ENCODE measurements at places on chromosomes 3 and 15.
A peak's percentile ranks its signal among the peaks of the same experiment; 100 is the strongest.

- no peak for DNase-seq
Observed at GRCh38 chr15:68364660-68365035, 67.3 kb downstream of the ITGA11 start.

DNA sequence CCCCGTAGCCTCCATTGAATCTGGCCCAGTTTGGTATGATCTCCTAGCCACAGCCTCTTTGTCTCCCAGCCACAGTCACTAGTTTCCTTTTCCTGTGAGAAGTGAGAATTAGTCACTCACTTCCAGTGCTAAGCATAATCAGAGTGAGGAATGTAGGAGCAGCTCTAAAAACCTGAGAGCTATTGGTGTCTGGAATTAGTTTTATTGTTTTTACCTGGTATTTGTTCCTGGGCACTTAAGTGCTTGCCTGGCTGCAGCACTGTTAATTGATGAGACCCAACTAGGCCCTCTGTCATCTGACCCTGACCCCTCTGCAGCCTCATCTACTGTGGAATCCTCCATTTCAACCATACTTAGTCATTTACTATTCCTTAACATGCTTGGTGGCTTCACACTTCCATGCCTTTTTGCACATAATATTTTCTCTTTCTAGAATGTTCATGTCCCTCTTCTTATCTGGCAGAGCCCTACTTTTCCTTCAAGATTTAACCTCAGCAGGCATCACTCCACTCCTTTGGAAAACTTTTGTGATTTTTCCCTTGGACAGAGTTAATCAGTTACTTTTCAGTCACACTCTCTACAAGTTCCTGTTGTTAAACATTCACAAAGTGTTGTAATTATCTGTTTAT lies 48.8 kb downstream of the PDE8A start:
- peak; percentile 36 for DNase-seq

GRCh38 chr3:95341314-95341713 lies 1278.5 kb downstream of the NSUN3 start:
- DNase-seq, result no peak

DNA sequence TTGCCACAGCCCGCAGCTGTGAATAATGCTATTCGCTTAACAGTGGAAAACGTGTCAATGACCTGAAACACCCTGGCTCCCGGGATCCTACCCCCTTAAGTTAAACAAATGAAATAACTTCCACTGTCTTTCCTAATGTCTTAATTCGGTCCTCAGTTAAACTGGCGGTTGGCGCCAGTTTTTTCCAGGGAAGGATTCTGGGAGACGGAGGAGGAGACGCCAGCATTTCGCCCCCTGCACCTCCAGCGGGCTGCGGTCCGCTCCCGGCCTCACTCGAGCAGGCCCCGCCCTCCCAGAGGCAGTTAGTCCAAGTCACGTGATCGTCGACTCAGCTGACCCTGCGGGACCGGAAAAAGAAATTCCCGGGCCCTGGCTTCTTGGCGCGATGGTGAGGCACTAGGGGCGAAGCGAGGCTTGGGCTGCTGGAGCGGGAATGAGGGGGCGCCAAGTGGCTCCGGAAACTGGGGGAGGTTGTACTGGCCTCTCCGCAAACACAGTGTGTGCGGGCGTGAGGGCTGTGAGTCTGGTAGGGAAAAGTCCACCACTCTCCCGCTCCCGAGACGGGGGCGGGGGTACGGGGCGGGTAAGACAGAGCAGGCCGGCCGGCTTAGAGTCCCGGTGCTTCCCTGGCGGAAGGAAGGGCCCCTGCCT lies at the start of gene COMMD4:
COMMD4 (plus strand) TSS at position 359 of the 651 bp plus-strand sequence; CDS start at position 386, 27 bp downstream.
- DNase-seq, result peak; percentile 94

GRCh38 chr15:37099319-37100108 lies 835 bp downstream of the MEIS2 start:
- DNase-seq, result no peak

- DNase-seq, result no peak
Observed at GRCh38 chr3:133208184-133208583, 170.0 kb downstream of the TMEM108 start.

DNA sequence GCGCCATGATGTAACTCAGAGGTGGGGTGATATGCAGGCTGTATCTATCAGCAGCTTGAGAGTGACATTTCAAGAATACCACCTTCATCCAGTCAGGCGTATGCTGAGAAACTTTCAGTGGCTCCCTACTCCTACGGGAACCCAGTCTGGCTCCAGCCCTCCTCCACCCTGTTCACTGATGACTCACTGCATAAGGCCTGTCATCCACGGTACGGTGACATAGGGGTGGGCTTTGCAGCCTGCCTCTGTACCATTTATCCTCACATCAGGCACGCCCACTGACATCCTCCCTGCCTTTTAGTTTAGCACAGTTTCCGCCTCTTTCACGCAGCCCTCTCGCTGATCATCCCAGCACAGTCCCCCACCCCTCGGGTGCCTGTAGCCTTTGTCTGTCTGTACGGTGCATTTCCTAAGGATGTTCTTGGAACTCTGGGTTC lies 11.7 kb downstream of the PXYLP1 start:
- no peak for DNase-seq

DNA sequence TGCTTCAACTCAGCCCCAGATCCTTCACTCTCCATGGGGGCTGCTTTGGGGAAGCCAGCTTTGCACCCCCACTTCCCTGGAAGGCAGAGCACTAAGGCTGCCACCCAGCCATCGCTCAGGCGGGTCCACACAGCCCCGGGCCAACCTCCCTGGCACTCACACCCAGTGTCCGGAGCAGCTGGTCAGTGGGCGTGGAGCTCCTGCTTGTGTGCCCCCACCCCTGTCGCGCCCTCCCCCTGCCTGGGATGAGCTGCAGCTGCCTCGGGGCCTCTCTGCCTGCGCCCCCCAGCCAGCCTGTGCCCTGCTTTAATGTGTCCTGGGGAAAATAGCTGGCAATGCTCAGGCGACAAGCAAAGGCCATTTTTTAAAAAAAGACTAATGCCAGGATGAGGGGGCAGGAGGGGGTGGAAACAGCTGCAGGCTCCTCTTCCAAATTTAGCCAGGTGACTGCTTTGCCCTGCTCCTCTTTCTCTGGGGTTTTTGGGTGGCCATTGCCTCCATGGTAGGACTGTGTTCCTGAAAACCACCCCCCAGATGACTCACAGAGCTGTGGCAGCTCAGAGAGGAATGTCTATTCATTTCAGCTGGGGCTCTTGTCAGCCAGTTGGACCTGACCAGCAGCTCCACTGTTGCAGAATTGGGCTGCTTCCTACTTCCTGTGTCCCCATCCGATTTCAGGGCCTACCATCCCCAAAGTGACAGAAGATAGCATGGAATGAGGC lies 65.0 kb downstream of the CEMIP start:
- DNase-seq, result no peak

GRCh38 chr3:128128251-128128650 lies 4.6 kb upstream of the RUVBL1 start:
- DNase-seq, result no peak

GRCh38 chr3:55167586-55168317 lies 239.9 kb upstream of the LRTM1 start:
- peak; percentile 66 for DNase-seq

DNA sequence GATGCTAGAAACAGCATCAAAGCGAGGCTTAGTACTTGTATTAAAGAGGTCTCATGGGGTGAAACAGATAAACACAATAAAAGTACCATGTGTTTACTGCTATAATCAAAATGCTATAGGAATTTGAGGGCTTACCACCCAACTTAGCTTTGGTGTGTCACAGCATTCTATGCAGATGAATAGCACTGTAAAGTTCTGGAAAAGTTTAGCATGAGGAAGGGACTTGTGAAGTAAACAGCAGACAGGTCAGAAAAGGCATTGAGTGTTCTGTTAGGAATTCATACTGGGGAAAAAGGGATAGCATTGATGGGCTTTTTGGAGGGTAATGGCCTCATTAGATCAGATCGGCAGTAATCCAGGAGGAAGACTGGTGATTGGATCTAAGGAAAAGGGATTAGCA lies 505.3 kb downstream of the NLGN1 start:
- DNase-seq, result no peak

DNA sequence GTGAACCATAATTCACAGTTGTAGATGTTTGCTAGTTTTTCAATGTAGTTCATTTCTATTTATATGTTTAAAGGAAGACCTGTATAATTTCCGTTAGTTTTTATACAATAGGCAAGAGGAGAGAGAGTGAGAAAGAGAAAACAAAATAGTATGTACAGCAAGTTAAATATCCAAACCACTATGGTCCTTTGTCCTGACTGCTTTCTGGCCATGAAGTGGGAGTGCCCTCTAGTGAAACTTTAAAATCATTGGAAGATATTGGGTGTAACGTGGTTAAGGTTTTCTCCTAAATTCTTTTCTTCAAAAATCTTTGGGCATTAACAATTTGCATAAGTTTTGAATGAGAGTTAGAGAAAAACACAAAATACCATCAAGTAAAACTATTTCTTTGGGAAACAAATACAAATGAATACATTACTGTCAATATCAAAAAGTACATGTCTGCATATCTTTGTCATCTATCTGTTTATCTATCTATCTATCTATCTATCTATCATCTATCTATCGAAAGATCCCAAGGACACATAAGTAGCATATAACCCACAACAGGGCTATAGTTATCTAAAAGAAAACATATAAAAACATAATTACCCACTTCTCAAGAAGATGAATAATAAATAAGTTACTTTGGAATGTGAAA lies 534.6 kb upstream of the ATP11B start:
- DNase-seq, result peak; percentile 73

- DNase-seq, result no peak
Observed at GRCh38 chr3:63656786-63657185, 4.3 kb downstream of the SNTN start.

- no peak for DNase-seq
Observed at GRCh38 chr3:129967761-129968160, 6.8 kb upstream of the TRH start.

GRCh38 chr3:138686771-138687221 lies 78.2 kb downstream of the FAIM start:
- DNase-seq, result peak; percentile 90

DNA sequence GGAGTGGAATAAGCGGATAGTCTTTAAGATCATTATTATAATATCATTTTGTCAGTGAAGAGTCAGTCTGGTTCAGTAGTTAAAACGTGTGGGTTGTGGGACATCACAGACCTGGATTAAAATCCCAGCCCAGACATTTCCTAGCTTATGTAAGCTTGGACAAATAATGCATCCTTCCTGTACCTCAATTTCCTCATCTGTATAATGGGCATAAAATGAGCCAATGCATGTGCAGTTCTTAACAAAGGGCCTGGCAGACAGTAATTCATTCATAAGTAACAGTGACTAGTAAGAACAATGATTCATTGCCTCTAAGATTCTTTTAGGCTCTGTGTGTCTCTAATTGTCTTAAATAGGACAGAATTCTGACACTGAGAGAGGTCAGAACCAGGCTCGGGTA lies 76.1 kb downstream of the SCN10A start:
- no peak for DNase-seq

DNA sequence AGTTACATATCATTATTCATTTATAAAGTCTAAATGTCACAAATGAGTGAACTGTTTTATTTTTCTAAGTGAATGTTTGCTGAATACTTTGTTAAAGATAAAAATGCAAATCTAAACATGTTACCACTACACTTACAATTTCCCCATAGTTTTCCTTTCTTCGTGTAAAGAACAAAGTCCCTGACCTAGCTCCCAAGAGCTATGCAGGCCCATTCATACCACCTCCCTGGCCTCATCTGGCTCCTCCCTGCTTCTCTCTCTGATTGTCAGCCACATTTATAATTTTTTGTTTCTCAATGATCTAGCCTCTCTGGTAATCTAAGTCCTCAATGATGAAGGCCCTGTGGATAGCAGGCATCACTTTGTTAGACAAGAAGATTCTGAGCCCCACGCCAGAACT lies 31.0 kb upstream of the OR5K4 start:
- no peak for DNase-seq

DNA sequence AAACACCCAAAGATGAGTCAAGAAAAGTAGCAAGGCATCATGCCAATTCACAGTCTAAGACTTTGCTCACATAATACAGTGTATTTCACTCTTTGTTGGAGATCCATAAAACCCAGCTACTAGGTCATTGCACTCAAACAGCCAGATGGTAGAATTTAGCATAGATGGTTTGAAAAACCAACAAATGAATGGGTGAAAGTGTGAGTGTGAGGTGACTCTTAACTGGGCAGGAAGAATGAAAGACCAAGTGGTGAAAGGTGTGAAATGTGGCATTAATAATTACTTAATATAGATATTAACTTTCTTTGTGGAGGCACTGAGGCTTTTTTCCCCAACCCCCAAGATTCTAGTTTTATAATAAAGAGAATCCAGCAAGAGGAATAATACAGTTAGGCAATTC lies 159.5 kb downstream of the SQOR start:
- no peak for DNase-seq

GRCh38 chr15:85284497-85284896 lies 95.9 kb upstream of the AKAP13 start:
- no peak for DNase-seq

DNA sequence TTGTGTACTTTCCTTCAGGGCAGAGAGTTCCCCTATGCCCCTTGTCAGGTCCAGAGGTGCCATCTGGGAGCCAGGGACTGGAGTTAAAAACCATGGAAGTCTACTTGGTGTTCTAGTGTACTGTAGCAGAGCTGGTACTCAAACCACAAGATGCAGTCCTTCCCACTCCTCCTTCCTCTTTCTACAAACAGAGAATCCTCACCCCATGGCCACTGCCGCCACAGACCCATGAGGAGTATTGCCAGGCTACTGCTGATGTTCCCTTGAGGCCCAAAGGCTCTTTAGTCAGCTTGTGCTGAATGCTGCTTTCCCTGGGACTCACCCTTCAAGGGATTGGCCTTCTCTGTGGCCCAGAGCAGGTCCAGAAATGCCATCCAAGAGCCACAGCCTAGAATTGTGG lies 229.2 kb upstream of the ZPLD1 start:
- DNase-seq, result no peak

- no peak for DNase-seq
Observed at GRCh38 chr3:123152687-123153086, 49.1 kb upstream of the SEC22A start.

GRCh38 chr3:128345196-128345595 lies 121.5 kb downstream of the DNAJB8 start:
- no peak for DNase-seq

DNA sequence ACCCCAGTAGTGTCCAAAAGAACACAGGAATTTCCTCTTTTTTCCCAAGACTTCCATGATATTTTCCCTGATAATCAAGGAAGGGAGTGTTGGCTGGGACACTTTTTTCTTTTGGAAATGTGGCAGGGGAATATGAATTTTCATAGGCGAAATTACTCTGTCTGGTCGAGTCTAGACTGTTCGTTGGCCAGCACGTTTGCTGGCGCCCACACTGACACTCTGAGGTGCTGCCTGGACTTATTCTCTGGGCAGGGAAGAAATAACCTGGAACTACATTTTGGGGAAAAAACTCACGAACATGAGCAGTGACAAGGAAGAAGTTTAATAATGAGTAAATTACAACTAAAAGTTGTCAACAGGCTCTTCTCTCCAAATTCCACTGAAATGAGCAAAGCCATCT lies 209.3 kb upstream of the CTDSPL start:
- DNase-seq, result no peak

DNA sequence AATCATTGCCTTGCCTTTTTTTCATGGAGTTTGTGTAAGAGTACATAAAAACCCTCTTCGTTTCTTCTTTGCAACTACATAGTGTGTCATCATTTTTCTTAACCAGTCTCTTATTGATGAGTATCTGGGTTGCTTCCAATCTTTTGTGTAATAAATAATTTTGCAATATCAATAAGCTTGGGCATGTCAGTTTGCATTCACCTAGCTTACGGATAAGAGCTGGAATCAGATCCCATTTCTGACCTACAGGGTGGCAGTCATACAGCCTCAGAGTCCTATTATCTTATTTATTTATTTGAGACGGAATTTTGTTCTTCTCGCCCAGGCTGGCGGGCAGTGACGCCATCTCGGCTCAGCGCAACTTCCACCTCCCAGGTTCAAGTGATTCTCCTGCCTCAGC lies 18.3 kb downstream of the ANP32A start:
- no peak for DNase-seq

- DNase-seq, result no peak
Observed at GRCh38 chr15:67957435-67958132, 96.5 kb upstream of the PIAS1 start.

All from H4 (cell line).